CD4-positive, alpha-beta T cell treated with Interferon alpha-2 for 1 hour (primary cell): ENCODE measurements at places on chromosomes 1 and 21.

GRCh38 chr1:202012544-202013478 lies 2.4 kb downstream of the ELF3 start:
- no peak for DNase-seq

DNA sequence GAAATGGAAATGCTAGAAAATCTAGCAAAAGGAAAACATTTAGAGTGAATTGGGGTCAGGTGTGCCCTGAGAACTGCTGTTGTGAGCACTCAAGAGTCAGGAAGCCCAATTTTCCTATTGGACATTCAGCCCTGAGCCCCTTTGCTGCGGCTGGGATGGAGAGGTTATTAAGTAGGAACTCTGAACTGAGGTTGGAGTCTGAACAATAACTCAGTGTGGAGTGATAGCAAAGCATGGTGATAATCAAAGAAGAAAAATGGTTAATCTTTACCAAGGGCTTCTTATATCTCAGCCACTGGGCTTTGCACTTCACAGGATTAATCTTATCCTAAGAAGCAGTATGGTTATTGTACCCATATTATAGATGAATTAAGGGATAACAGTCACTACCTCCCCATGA lies 52.0 kb downstream of the TMCO4 start:
- no peak for DNase-seq

DNA sequence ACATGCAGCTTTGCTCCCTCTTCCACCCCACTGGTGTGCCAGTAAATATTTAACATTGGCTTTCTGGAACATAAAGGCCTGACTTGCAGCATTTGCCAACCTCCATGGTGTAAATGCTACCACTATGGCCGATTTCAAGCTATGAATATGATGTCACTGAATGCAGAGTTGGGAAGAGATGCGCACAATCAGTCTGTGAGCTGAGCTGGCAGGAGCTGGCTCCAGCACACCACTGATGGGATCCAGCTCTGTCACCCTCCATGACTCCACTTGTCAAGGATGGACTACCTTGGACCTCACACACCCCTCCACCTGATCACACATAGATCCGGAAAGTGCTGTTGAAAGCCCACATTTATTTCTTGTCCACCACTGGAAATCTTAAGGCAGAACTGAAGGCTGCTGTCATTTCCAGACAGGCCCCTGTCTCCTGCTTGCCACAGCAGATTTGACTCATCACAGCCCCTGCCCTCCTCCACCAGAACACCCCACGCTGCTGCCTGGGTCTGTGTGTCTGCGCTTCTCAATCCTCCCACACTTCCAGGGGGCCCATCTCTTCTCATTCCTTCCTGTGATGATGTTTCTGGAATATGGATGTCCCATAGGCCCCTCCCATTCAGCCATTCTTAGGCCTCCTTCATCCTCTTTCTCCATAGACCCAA lies 82.2 kb upstream of the BCAR3 start:
- no peak for DNase-seq

DNA sequence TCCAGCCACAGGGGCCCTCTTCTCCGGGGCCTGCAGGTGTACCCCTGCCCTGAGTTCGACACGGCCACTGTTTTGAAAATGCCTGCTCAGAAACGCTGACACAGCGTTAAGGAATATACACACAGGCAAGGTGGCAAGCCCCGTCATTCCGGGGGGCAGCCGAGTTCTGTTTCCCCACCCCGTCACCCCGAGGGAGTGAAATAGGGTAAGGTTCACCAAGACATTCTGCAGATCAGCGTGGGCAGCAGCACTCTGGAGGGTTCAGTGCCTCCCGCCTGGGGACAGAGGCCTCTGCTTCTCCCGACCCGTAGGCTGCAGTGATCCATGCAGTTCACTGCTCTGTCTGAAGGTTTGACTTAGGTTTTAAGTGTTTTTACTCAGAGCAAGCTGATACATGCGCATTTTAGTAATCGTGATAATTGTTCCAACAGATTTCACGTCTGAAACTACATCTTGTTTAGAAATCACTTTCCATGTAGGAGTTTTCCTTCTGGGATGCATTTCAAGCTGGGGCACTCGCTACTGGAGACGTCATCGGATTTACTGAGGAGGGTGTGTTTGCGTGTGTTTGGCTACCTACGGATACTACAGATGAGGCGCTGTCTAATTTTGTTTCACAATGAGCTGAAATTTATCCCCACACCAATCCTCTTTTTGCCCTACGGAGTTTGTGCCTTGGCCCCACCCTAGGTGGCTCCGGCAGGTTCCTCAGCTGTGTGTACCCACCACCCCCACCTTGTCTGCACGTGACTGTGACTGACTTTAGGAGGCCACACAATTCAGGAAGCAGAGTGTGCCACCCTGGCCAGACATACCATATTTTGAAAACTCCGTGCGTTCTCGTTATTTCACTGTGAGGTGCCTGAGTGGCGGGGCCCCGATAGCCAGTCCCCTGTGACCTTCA lies 63.5 kb downstream of the AGPAT3 start:
- no peak for DNase-seq

- no peak for DNase-seq
These were observed 63.8 kb downstream of the RYR2 start for GRCh38 chr1:237105826-237106225.

DNA sequence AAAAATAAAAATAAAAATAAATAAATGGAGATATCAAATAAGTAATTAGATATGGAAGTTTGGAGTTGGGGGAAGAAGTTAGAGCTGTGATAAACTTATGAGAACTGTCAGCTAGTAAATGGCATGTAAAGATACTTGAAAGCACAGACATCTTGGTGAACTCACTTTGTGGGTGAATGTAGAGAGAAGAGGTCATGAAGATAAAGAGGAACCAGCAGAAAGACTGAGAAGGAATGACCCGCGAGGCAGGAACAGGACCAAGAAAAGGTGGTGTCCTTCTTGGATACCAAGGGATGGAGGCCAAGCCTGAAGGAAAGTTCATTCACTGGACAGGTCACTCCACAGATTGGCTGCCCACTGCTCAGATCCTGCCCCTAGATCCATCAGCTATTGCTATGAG lies 4.7 kb upstream of the CAPZB start:
- DNase-seq = no peak

DNA sequence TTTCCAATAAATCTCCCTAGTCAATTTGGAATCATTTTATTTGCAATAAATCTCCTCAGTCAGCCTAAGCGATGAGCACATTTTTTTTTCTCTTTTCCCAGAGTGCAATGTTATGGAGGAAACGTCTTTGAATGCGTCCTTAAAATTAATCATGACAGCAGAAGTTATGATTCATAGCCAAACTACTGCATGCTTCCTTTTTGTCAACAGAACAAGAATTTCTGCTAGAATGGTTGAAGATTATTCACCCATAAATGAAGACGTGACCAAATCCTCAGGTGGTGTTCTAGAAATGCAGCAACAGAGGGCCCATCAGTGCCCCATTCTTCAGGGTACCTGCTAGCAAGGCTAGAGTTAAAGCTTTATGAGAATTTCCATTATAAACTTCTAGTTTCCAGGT lies 407.9 kb upstream of the PKN2 start:
- no peak for DNase-seq
